ENCODE measurements at places on chromosomes 12 and 14.

DNA sequence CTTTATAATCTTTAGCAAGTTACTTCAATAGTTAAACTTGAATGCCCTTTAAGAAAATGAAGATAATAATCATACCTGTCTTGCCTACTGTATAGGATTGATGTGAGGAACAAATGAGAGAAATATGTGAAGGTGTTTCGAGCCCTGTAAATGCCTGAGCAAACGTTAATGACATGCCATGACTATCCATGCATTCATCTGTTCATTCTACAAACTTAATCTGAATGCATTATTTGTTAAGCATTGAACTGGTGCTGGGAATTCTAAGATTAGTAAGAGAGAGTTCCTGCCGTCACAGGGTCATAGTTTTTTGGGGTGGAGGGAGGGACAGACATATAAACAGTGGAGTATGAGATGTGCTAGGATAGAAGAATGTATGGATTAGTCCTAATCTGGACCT is 111.5 kb upstream of the PRICKLE1 start:
- DNase-seq, result no peak

DNA sequence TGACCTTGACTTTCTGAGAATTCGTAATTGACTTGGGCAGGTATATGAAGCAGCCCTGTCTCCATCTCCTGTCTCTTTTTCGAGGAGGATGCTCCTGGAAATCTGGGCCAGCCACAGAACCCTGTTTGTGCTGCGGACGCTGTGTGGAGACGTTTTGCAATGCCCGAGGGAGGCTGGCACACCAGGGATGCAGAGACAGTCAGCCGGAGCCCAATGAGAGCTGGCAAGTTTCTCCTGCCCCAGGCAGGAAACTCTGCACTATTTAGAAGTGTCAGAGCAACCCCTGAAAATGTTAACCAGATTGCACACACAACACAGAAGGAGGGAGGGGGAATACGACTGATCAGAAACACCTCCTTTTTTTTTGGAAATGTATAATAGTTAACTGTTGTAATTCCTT is 103.2 kb upstream of the DYRK2 start:
- DNase-seq, result no peak

- no peak for DNase-seq
Measured at GRCh38 chr12:46458500-46459102, 86.0 kb upstream of the SLC38A2 start.

- DNase-seq, result no peak
Measured at GRCh38 chr14:23608454-23608853, 27.7 kb upstream of the DHRS2 start.

GRCh38 chr12:2277492-2278155 is 224.8 kb downstream of the CACNA1C start:
- DNase-seq, result no peak

- DNase-seq, result no peak
Measured at GRCh38 chr12:87704374-87704773, 324.8 kb downstream of the C12orf50 start.

- DNase-seq, result no peak
Measured at GRCh38 chr12:14833952-14834351, 9.4 kb downstream of the ART4 start.
